ENCODE measurements at places on chromosomes 11 and 22.
A peak's percentile ranks its signal among the peaks of the same experiment; 100 is the strongest.

- no peak for DNase-seq
Measured at GRCh38 chr11:112658431-112658878, 302.8 kb upstream of the NCAM1 start.

DNA sequence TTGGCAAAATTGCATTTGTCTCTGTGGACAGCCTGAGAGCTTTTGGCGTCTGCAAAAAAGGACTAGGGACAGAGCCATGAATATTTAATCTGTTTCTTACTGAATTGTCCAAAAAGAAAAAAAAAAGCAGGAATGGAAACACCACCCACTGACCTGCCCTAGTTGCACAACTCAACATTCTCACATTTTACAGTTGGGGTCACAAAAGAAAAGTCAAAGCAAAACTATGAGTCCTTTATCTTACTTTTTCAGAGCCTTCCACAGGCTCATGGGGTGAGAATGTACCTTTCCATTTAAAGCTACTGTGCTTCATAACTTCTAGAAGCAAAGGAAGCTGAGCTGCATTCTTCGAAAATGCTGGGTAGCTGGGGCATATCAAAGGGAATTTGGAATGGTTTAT, 225.7 kb downstream of the FAM76B start:
- no peak for DNase-seq

GRCh38 chr22:48666620-48667019, 1161.1 kb downstream of the BRD1 start:
- DNase-seq: no peak

DNA sequence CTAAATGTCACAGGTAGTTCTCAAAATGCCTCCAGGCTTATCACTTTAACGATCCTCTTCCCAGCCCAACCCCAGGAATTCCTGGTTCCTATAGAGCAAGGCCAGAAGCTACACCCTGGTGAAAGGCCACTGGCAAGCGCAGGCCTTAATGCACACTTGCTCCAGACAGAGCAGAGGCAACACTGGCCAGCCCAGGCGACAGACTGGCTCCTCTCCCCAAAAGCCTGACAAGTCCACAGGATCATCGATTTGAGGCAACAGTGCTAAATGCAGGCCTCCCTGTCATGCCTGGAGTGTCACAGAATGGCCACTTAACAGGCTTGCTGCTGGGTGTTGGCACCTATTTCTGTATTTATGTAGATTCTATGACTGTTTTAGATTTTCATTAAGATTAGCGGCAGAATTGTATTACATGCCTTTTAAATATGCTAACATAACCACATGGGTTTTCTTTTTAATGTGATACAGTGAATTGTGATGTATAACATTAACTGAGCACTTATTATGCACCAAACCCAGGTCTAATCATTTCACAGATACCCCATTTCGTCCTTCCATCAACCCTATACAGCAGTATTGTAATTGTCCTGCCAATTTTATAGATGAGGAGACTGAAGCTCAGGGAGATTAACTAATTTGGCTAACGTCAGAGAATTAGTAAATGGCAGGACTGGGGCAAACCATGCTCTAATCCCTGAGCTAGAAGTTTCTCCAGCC, 38.6 kb downstream of the PACSIN2 start:
- no peak for DNase-seq

DNA sequence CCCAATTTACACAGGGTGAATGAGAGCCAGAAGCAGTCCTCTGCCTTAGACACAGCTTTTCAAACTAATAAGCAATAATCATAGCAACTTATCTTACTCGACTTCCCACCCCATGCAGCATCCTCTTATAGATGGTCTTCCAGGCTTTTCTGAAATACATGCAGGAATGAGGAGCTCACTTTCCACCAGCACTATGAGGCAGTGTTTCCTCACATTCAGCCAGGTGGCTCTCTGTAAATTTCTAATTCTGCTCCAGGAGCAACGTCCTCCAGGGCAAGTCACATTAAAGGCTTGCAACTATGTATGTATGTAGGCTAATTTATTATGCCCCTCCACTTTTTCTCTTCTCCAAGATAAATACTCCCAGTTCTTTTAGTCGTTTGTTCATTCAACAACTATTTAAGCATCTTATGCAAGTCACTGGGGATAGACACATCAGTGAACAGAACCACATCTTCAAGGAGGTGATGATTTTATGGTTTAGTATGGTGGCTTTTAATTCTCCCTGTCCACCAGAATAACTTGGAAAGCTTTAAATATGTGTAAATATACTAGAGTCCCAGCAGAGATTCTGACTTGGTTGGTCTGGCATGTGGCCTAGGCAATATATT, 59.9 kb downstream of the PAK1 start:
- no peak for DNase-seq

- DNase-seq: no peak
Measured at GRCh38 chr11:64660706-64661105, 62.3 kb downstream of the NRXN2 start.

DNA sequence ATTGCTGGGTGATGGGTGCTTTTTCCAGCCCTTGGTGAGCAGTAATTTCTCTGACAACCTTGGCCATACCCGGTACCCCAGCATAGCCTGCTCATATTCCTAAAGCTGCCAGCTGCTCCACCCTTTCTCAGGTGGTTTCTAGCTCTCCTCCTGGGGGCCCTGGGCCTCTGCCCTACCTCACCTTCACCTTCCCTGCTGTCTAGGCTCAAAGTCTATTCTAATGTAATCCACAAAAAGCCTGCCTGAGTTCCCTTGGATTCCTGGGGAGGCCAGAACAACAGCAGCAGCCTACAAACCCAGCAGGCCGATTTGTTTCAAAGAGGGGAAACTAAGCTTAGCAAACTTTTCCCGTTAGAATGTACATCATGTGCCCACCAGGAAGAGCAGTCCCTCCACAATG, 117.6 kb downstream of the DSCAML1 start:
- DNase-seq: no peak

DNA sequence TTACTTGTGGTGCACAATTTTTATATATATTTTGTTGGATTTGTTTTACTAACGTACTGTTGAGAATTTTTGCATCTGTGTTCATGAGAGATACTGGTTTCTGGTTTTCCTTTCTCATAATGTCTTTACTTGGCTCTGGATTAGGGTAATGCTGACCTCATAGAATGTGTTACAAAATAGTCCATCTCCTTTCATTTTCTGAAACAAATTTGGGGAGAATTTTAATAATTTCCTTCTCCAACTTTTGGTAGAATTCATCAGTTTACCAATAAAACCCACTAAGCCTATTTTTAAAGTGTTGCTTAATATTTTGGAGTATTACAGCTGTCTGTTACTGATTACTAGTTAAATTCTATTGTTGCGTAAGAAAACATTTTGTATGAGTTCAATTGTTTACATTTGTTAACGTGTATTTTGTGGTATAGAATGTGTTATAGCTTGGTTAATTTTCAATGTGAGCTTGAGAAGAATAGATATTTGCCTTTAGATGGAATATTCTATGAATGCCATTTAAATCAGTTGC, 11.5 kb downstream of the TRIM22 start:
- no peak for DNase-seq

GRCh38 chr22:49269371-49269770, 558.3 kb downstream of the BRD1 start:
- DNase-seq: no peak

DNA sequence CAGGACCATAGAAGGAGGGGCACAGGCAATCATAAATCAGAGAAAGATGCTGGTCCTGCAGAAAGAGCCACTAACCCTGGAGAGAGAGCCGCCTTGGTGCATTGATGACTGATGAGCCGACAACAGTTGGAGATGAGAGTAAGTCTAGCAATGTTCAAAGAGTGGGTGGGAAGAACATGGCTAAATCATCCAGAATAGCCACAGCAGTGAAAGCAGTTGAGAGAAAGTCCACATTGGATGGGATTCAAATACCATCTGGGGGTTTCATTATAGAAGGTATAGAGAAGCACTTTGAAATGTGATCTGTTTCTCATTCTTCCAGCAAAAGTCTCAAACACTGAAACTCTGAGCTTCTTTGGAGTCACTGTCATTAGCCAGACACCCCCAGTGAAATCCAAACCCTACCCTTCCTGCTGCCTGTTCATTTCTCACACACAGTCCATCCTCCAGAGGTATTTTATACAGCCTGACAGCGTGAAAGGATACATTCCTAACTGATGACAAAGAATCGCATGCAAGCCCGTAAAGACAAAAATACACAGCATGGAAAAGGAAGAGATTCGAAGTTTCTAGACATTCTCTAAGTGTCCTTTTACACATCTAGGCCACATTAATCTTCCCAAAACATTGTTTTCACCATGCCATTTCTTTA, 303.1 kb upstream of the MPPED2 start:
- no peak for DNase-seq

GRCh38 chr11:68829581-68829980, 12.1 kb downstream of the CPT1A start:
- no peak for DNase-seq

DNA sequence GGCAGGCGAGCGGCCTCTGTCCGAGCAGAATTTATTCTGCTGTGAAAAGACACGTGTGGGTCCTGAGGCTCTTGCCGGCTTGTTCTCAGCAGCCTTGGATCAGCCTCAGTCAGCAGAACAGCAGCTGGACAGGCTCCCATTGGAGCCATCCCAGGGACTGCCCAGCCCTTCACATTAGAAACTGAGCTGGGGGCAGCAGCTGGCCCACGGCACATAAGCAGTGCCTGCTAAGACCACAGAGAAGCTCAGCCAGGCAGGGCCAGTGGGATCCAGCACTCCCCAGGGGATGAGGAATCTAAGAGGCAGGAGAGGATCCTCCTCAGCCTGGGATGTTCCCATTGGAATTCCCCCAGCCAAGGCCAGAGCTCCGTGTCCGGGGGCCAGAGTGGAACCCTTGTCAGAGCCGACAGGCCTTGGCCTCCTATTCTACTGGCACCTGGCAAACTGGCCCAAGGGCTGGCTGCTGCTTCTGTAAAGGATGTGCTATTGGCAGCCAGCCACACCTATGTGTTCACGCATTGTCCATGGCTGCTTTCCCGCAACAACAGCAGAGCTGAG, 18.2 kb downstream of the RTN4R start:
- no peak for DNase-seq

DNA sequence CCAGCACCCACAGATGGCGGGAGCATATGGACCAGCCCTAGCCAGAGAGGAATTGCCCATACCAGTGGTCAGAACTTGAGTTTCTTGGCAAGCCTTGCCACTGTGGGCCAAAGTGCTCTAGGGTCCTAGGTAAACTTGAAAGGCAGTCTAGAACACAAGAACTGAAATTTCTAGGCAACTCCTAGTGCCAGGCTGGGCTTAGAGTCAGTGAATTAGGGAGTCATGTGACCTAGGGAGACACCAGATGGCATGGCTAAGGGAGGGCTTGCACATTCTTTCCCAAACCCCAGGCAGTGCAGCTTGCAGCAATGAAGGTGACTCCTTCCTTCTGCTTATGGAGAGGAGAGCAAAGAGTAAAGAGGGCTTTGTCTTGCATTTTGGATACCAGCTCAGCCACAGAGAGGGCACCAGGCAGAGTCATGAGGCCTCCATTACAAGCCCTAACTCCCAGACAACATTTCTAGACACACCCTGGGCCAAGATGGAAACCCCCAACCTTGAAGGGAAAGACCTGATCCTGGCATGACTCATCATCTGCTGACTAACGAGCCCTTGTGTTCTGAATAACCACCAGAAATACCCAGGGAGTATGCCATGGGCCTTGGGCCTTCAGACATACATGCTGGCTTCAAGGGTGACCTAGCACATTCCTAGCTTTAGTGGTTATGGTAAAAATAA, 19.2 kb upstream of the OR56A3 start:
- DNase-seq: no peak

DNA sequence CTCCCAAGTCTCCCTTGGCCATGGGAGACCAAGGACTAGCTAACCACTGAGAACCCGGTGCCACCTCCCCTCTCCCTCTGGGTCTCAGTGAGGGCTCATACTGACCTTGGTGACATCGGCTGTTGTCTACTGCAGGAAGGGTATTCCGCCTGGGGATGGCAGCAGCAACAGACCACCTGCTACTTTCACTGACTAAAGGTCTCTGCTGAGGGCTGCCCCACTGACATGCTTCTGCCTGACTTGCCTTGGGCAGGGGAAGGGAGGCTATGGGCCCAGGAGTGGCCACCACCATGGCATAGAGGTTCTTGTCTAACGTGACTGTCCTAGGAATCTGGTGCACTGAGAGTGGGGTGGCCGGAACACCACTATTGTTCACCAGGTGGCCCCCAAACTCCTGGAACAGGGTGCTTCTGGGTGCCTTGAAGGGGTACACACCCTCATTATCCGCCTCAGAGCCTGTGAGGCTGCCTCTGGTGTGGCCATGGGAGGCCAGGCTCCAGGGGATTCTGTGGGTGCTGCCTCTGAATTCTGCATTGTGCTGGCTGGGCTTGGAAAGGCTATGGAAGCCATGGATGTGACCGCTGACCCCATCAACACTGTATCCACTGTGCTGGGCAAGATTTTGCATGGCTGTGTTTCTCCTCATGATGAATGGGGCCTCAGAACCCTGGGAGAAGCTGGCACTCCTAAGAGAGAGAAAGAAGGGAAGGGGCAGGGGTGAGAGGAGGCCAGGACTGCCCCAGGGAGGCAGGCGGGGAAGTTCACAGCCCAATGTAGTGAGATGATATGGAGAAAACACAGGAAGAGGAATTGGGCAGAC, 38.3 kb downstream of the GAB4 start:
- no peak for DNase-seq

DNA sequence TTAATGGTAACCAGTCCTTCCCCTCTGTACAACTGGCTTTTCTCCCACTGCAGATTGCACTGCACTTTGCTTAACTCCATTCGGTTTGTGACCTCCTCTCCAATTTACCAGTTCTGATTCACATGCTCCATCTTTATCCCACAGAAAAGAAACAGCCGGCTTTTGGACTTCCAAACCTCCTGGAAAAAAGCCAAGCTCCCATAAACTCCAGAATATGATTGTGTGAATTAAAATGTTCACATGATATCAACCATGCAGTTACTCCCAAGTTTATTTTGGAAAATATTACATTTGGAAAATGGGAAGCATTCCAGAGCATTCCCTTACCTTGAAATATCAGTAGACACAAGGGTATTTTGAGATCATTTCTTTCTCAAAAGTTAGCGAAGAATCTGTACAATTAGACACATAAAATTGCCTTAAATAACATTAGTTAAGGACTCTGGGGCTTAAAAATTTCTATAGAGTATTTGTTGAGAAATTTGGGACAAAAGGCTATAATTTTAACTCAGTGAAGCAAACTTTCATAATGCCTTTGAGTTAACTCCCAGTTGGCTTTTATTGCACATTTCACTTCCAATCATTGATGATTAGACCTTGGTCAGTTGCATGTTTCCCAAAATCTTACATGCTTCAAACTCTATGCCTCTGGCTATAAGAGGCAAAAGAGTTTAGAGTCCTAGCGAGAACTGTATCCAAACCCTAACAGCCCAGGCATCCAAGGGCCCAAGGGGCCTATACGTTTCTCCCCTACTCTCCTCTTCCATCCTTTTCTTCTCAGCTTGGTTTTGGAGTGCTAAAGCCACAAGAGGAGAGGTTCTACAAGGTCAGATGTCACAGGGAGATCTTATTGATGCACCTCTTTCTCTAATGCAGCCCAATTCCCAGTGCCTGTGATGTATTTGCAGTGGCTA, 23.6 kb upstream of the TMEM135 start:
- no peak for DNase-seq

- DNase-seq: no peak
Measured at GRCh38 chr11:8229299-8230177, 34.1 kb downstream of the LMO1 start.

GRCh38 chr11:12565406-12565805, 108.8 kb upstream of the TEAD1 start:
- DNase-seq: no peak

- peak; percentile 92 for DNase-seq
Measured at GRCh38 chr22:41092023-41092817, at the start of gene EP300. EP300 (plus strand) TSS chr22:41092592; CDS start chr22:41093005, 413 bp downstream.
